Upper lobe of left lung (tissue), 6 donors: ENCODE measurements at places on chromosomes 12 and 14. TPM values are rescaled to one million over a fixed set of nuclear protein-coding genes. Genes with fewer than 3 reads are reported as not detected.

DNA sequence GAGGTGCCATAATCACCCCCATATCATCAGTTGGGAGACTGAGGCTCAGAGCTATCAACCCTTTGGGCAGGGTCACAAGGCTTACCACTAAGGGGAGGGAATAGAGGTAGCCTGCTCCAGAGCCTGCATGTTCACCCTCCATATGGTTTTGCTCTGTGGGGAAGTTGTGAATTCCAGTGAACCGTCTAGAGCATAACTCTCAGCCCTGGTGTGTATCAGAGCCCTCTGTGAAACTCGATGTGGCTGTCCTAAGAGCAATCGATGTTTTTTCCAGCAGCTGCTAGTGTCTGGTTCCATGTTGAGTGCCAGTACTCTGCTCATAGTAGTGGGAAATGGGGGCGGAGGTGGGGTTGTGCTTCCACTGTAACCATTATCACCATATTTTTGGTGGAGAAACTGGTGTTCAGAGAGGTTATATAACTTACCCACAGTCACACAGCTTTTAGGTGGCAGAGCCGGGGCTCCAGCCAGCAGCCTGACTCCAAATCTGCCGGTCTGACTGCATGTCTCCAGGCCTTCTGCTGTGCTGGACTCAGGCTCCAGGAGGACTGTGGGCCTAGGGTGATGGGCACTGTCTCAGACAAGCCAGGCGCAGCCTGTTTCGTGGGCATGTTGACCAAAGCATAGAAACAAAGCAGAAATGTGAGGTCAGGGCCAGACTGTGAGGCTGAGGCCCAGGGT is 104.2 kb downstream of the ADCK1 start:
- DNase-seq: no peak

DNA sequence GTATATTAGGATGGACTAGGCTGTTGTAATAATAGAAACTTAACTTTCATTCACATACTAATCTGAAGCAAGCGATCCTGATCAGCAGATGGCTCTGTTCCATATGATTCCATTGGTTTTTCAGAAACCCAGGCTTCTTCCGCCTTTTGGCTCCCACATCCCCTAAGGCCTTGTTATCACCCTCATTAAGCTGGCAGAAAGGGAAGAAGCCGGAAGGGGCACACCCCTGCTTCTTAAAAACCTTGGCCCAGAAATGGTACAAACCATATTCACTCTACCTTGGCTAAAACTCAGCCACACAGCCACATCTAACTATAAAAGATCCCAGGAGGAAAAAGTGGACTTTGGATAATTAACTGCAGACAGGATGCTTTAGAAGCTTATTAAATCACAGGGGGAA is 329.2 kb downstream of the PCNX1 start:
- no peak for DNase-seq

- no peak for DNase-seq
Measured at GRCh38 chr12:8559676-8560075, 19.0 kb upstream of the CLEC4E start.

- no peak for DNase-seq
Measured at GRCh38 chr12:94621662-94622359, 28.5 kb downstream of the TMCC3 start.

GRCh38 chr14:92496191-92496857 is 17.3 kb upstream of the RIN3 start:
- no peak for DNase-seq

KRT6A gene
- total RNA-seq: 1.3 TPM

SPTB gene
- total RNA-seq: 2.4 TPM

ESR2 gene
- 0.94 TPM for total RNA-seq

POTEG gene
- total RNA-seq: not detected

DNA sequence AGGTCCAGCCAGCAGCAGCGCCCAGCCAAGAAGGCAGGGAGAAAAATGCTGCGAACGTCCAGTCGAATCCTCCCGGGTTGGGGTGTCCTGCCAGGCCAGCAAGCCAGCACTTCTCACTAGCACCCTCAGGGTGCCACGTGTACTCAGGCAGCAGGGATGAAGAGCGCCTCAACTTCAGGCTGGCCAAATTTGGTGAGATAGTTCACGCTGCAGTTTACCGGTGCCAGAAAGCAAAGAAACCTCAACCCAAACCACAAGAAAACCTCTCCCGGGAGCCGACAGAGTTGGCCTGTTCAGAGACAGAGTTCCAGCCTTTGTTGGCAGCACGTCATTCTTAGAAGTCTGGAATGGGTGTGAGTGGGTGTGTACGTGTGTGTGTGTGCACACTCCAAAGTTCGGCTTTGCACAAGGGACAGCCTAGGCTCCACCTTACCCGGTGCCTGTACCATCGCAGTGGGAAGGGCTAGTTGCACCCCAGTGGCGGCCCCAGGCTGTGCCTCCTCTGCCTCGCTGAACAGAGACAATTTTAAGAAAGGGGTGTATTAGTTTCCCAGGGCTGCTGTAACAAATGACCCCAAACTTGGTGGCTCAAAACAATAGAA is 42.1 kb downstream of the ELK3 start:
- DNase-seq: peak; percentile 40
